ENCODE measurements at places on chromosomes 1 and 21. TPM values are rescaled to one million over a fixed set of nuclear protein-coding genes. Genes with fewer than 3 reads are reported as not detected.

GRCh38 chr1:227887697-227888403 lies 59.9 kb downstream of the WNT9A start:
- no peak for DNase-seq

The GPR89A gene
- 24.5 TPM for polyA plus RNA-seq

DNA sequence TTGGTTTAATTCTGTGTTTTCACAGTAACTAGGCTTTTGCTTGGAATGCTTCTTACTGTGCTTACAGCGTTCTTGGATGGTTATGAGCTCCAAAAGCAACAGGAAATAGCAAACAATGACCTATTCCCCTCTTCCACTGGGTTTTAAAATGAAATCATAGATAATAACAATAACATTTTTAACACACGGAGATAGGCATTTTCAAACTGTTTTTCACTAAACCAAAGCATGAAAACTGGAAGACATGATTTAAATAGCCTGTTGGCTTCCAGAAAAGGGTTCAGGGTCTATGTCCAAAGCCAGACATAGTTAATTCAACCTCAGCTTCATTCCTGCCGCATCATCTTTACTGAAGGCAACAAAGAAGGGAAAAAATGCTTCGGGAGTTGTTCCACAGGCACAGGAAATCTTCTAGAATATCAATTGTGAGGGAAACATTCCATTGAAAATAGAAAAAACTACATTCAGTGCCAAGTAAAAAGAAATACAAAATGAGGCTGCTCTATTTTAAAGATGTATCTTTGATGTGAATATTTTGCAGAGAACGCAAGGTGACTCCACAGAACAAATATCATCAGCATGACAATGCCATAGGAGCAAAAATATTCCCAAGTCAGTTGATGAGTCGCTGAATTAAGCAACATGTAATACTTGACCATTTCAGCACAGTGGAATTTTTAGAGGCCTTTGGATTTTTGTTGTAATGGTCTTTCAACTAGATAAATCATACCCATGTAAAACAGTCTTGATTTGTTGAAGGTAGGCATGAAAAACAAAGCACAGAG lies 80.7 kb downstream of the NID1 start:
- DNase-seq: peak; percentile 78

The HTR6 gene
- polyA plus RNA-seq: not detected

GRCh38 chr1:165129568-165130164 lies 226.8 kb downstream of the LMX1A start:
- no peak for DNase-seq

- no peak for DNase-seq
Measured at GRCh38 chr1:28933277-28933676, 18.9 kb downstream of the EPB41 start.

DNA sequence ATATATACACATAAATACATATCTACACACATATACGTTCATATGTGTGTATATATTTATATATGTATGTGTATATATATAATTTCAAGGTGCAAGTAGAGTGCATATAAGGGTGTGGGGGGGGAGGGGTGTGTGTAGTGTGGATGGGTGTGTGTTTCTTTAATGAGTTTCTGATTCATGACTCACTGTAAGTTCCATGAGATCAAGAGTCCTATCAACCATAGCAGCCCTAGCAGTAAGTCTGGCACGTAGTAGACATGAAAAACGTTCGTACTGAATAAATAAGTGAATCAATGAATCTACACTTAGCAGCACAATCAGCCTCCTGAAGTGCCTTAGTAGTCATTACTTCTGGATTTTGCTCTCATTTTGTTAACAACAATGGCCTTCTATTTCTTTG lies 61.9 kb upstream of the KRTAP11-1 start:
- DNase-seq: no peak

The XCL2 gene
- not detected for polyA plus RNA-seq

The RPL11 gene
- polyA plus RNA-seq: 1,288 TPM

DNA sequence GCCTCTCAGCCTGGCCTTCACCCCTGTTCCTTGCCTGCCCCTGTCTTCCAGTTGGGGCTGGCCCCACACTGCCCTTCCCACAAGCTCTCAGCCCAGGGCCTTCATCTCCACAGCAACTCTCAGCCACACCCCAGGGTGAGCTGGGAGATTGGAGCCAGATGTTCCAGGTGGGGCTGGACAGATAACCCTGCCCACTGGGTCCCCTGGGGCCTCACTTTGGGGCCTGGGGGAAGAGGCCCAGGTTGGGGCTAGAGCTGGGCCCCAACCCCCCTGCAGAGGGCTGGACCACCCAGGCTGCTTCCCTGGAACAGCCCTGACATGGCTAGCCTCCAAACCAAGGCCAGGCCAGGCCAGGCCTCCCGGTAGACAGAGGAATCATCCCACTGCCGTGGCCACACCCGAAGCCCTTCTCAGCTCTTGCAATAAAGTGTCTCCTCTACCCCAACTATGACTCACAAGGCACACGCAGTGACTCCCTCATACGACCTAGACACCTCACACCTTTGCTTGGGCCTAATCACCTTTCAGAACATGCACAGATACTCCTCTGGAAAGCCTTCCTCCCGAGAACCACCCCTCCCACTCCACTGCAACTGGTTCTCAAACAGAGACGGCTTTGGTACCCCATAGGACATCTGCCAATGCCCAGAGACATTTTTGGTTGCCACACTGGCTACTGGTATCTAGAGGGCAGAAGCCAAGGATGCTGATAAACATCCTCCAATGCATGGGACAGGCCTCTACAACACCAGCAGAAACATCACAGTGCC lies 22.2 kb downstream of the SLC2A1 start:
- peak; percentile 69 for DNase-seq

DNA sequence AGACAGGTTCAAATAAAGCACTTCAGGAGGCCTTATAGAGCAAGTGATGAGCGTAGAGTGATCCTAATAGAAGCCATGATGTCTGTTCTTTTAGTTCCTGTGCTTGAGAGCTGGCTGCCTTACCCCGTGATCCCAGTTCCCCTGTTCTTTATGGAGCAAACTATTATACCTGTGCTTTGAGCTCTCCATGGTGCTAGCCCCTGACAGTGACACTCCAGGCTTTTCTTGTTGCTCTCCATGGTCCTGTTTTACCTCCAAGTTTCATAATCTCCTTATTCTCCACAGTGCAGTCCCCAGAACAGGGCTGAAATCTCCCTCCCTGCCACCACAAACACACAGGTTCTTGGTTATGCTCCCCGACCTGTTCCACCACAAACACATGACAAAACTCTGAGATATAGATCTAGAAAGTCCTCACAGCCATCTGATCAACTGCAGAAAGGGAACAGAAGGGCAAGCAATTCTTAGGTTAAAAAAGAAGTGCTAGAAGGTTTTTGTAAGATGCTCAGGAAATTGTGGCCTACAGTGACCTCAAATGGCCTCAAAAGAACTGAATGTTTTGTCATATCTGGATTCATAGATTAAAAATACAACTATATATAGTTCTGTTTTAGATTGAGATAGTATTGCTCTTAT lies 6.0 kb downstream of the CADM3 start:
- no peak for DNase-seq

The TAS1R1 gene
- polyA plus RNA-seq: 0.16 TPM

- DNase-seq: no peak
Measured at GRCh38 chr1:69535490-69535889, 32.2 kb upstream of the LRRC7 start.
